Fibroblast of upper back skin (primary cell): ENCODE measurements at places on chromosomes 13 and 19.

- DNase-seq, result peak; percentile 46
Measured at GRCh38 chr13:38582133-38582532, 104.7 kb upstream of the FREM2 start.

DNA sequence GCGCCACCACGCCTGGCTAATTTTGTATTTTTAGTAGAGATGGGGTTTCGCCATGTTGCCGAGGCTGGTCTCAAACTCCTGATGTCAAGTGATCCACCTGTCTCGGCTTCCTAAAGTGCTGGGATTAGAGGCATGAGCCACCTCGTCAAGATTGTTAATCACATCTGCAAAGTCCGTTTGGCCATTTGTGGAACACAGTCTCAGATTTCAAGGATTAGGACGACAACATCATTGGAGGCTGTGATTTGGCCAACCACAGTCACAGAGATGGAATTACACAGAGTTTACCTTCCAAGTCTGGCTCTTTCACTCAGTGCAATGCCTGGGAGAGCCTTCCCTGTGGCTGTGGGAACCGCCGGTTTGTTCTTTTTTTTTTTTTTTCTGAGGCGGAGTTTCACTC is 17.8 kb downstream of the SULT2B1 start:
- DNase-seq, result peak; percentile 42

- DNase-seq, result no peak
Measured at GRCh38 chr19:32773126-32773525, 53.6 kb downstream of the TDRD12 start.

GRCh38 chr19:58398087-58398486 is 2.6 kb downstream of the RNF225 start:
- no peak for DNase-seq

DNA sequence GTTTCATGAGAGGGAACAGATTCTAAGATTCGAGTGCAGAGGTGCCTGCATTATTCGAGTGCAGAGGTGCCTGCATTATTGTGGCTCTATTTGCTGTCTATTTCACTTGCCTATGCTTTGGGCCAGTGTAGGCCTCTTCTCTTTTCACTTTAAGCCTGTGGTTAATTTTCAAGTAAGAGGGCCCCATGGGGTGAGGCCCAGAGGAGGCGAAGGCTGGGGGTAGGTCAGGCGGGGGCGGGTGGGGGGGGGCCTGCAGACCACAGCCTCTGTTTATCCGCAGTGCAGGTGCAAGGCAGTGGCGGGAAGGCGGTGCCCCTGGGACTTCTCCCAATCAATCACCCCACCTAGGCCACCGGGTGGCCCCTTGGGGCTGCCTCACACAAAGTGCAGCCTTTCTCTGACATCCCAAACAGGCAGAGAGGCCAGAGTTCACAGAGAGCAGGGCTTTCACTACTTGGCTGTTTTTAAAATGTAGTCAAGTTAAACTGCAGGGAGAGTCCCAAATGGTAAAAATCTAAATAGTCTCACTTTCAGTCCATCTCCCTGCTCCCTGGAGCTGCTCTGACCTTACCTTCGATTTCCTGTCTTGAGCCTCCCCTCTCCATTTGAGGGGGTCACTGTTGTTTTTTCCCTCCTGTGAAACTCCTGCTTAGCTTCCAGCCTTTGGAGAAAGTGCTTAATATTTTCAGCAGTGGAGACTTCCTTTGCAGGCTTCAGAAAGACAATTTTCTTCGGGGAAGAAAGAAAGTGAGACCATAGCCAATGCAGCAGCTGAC is 249.0 kb downstream of the DLEU7 start:
- DNase-seq, result no peak

GRCh38 chr13:25394402-25395060 is 22.8 kb downstream of the ATP8A2 start:
- DNase-seq, result no peak

- no peak for DNase-seq
Measured at GRCh38 chr19:27774337-27774736, 1438.6 kb downstream of the UQCRFS1 start.

DNA sequence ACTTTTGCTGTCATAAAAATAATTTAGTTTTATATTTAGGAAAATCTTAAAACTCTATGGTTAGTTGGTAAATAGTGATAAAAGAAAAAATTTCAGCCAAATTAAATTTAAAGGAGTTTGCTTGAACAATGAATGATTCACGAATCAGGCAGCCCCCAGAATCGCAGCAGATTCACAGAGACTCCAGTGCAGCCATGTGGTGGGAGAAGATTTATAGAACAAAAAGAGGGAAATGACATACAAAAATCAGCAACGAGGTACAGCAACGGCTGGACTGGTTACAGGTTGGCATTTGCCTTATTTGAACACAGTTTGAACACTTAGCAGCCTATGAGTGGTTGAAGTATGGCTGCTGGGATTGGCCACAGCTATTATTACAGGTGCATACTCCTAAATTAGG is 96.4 kb upstream of the MYCBP2 start:
- no peak for DNase-seq

- DNase-seq, result no peak
Measured at GRCh38 chr13:112708560-112709240, 18.9 kb downstream of the ATP11A start.

DNA sequence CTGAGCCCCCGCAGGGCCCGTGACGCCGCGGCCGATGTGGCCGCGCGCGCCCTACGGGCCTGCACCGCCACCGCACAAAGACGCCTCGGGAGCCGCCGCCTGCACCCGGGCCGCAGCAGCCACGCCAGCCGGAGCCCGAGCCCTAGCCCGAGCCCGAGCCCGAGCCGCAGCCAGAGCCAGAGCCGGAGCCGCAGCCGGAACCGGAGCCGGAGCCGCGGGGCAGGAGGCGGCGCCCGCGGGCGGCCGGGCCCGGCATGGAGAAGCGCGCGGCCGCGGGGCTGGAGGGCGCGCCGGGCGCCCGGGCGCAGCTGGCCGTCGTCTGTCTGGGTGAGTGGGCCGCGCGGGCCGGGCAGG is 379 bp downstream of the LRP3 start:
- DNase-seq, result no peak

GRCh38 chr13:98984983-98985382 is 7.1 kb upstream of the DOCK9 start:
- DNase-seq, result no peak

- peak; percentile 54 for DNase-seq
Measured at GRCh38 chr13:93535251-93535650, 308.6 kb downstream of the GPC6 start.

GRCh38 chr19:1601613-1602064 is 3.6 kb downstream of the UQCR11 start:
- no peak for DNase-seq

- DNase-seq, result no peak
Measured at GRCh38 chr19:30895946-30896345, 453.3 kb downstream of the TSHZ3 start.

DNA sequence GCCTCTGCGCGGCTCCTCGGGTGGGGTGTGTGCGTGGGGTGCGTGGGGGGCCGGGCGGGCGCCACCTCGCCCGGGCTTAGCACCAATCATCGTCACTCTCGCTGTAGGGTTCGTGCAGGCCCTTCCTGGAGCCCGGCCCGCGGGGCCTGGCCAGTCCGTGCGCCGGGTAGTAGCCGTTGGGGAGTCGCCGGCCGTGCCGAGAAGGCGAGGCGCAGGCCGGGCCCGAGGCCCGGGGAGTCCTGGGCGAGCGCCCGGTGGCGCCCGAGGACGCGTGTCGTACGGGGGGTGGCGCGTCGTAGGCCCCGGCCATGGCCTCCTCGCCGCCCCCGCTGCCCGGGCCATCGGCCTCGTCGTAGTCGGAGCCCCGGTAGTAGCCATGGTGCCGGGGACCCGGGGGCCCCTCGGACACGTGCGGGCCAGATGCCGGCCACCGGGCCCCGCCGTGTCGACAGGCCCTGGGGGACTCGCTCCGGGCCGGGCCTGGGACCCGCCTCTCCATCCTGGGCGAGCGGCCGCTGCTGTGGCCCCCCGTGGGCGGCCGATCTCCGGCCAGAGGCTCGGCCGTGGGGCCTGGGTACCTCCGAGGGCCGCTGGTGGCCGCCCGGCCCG is 57.1 kb downstream of the IER2 start:
- DNase-seq, result no peak

GRCh38 chr19:1231729-1232637 is 5.8 kb downstream of the CBARP start:
- no peak for DNase-seq

GRCh38 chr19:36031308-36031707 is 1.4 kb downstream of the CLIP3 start:
- DNase-seq, result no peak
